Naive thymus-derived CD4-positive, alpha-beta T cell (primary cell): ENCODE measurements at places on chromosomes 16 and 17. TPM values are rescaled to one million over a fixed set of nuclear protein-coding genes. Genes with fewer than 3 reads are reported as not detected.

- H3K36me3 ChIP-seq = peaks cover 3% of the 10 kb centered on the region
- no peaks in the 10 kb centered on the region for H3K27me3 ChIP-seq
- H3K4me1 ChIP-seq = peaks cover 7% of the 10 kb centered on the region
- no peak for DNase-seq
- H3K27ac ChIP-seq = no peak overlapping the region
Measured at GRCh38 chr17:43373356-43373755, 25.4 kb upstream of the ARL4D start.

- no peaks in the 10 kb centered on the region for H3K36me3 ChIP-seq
- DNase-seq = no peak
- no peak overlapping the region for H3K4me3 ChIP-seq
- no peak overlapping the region for H3K27ac ChIP-seq
Measured at GRCh38 chr17:6497496-6498221, 53.4 kb downstream of the PIMREG start.

GRCh38 chr17:8153957-8154607, 1.9 kb upstream of the PER1 start:
- DNase-seq = peak; percentile 89
- H3K4me1 ChIP-seq = peaks cover 68% of the 10 kb centered on the region
- H3K27me3 ChIP-seq = no peaks in the 10 kb centered on the region
- peak overlapping the region; percentile 95 for H3K27ac ChIP-seq
- H3K36me3 ChIP-seq = peaks cover 14% of the 10 kb centered on the region

Gene SLC13A2
- total RNA-seq = not detected

Gene RHOT1
- 28.5 TPM for total RNA-seq

Gene TNRC6A
- total RNA-seq = 110 TPM

Gene CFAP119
- 5.9 TPM for total RNA-seq
